ENCODE measurements at places on chromosomes 1 and 21.

GRCh38 chr1:113675302-113675701 is 84.0 kb downstream of the PHTF1 start:
- peak; percentile 13 for DNase-seq

GRCh38 chr1:228371741-228372182 is 34.9 kb downstream of the TRIM11 start:
- no peak for DNase-seq

- DNase-seq: no peak
Observed at GRCh38 chr21:31253684-31254083, 90.4 kb downstream of the TIAM1 start.

DNA sequence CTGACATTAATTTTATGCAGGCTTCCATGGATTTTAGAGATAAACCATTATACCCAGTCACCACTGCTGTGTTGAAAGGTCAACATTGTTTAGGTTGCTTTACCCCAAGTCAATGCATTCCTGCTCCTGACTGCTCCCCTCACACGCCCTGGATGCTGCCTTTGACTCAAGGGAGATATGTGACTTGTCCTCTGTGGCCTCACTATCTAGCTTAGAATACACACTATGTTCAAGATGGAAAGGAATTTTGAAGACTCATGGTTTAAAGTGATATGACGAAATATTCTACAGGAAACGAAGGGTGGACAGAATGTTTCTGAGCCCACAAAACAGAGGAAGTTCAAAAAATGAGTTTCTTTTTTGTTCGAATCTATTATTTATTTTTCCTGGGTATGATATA is 170.4 kb upstream of the NR5A2 start:
- peak; percentile 7 for DNase-seq

GRCh38 chr1:86154571-86155050 is 2.0 kb downstream of the COL24A1 start:
- DNase-seq: peak; percentile 41

- DNase-seq: no peak
Observed at GRCh38 chr1:31575369-31576140, 760 bp upstream of the TINAGL1 start.

GRCh38 chr1:11875094-11875493 is 16.3 kb upstream of the NPPB start:
- DNase-seq: no peak

DNA sequence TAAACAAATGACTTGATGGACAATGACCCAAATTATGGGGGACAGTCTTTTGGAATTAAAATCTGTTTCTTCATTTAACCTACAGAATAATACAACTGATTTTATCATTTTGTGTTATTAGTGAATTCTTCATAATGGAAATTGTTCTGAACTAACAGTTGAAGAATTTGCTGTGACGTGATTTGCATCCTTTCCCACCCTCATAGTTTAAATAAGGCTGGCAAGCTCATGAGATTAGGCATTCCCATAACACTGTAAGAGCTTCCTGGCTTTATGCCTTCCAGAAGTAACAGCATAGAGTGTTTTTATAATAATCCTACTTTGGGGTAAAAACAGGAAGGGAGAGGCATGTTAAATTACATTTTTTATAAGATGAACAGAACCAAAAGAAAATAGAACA is 95.7 kb downstream of the ATP6V1G3 start:
- DNase-seq: peak; percentile 91

DNA sequence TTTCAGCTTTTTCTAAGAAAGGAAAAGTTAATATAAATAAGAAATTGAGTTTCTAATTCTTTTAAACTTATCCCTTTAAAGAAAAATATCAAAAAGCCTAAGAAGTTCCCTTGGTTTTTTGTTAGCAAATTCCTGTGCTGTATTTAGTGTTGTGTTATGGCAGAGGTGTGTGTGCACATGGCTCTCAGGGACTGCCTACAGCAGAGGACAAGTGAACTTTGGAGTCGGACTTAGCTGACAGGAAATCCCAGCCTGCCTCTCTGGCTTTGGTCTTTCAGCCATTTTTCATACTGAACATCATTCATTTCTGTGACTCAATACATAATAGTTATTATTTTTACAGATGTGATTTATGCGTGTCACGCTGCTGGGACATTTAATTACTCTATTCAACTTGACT is 149.6 kb downstream of the FMN2 start:
- DNase-seq: no peak

GRCh38 chr1:59879996-59880505 is 46.5 kb downstream of the CYP2J2 start:
- DNase-seq: no peak

- no peak for DNase-seq
Observed at GRCh38 chr1:100927276-100927675, 31.4 kb downstream of the SLC30A7 start.

GRCh38 chr1:84665703-84666317 is 24.5 kb downstream of the SSX2IP start:
- peak; percentile 21 for DNase-seq

DNA sequence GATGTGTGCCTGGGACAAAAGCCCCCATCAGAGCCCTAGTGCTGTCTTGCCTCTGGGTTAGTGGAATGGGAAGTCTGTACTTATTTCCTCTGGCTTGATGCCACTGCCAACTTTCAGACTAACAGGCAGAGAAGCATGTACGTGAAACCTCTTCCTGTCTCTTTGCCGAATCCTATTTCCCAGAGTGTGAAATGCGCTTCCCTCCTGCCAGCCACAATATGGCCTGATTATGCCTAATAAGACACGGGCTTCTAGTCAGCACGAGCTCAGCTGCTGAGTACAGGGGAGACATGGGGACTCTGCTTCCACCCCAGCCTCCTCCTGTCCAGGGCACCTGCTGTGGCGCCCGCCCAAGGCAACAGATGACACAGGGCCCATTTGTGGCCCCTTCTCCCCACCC is 111.4 kb downstream of the KCND3 start:
- no peak for DNase-seq

DNA sequence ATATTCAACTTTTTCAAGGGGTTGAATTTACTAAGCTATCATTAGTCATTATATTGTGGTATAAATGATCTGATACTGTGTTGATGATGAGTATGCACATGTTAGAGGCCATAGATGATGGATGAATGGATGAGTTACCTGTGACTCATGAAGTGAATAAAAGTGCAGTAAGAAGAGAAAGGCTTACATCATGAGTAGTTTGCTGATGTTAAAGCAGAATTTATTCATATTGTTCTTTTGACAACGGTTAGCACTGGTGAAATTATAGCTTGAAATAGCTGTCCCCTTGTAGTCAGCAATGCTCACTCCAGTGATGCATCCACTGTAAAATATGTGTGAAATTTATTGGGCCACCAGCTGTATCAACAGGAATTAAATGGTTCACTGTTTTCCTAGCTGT is 541.0 kb upstream of the ZRANB2 start:
- peak; percentile 87 for DNase-seq

GRCh38 chr1:12140515-12141162 is 26.2 kb upstream of the TNFRSF1B start:
- no peak for DNase-seq

DNA sequence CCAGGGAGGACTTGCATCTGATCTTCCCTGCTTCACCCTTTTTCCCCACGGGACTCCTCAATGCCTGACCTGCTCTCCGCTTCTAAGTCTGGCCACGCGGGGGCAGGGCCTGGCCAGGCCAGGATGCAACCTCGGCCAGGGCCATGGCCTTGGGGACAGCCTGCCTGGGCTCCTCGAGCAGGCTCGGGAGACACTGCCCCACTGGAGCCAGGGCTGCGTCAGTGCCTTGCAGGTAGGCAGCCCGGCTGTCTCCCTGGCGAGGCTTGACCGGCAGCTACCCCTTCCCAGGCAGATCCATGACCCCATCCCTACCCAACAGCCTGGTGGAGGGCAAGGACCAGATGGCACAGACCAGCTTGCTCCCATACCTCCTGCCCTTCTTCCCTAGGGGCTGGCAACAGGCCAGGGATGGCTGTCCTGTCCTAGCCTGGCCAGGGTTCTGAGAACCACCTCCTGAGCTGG is 2.7 kb upstream of the PRDM16 start:
- no peak for DNase-seq

GRCh38 chr1:93694039-93694438 is 12.4 kb upstream of the BCAR3 start:
- no peak for DNase-seq
